CD4-positive, alpha-beta T cell treated with Interleukin-1 beta for 1 hour (primary cell): ENCODE measurements at places on chromosomes 2 and 18.
A peak's percentile ranks its signal among the peaks of the same experiment; 100 is the strongest.

DNA sequence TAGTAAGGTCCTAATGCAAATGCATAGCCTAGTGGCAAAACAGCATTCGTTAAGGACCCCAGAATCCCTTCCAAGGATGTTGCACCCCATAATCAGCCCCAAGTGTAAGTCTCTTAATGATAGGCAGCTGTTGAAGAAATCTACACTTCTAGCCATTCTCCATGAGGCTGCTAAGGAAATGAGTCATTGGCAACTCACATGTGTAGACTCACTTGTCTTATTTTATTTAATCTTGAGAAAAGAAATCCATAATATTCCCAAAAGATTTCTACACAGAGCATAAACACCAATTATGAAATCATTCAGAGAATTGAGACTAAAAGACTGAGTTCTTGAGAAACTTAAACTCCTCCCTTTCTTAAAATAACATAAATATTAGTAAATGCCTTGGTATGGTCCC, 52.4 kb downstream of the AKAIN1 start:
- DNase-seq = no peak

DNA sequence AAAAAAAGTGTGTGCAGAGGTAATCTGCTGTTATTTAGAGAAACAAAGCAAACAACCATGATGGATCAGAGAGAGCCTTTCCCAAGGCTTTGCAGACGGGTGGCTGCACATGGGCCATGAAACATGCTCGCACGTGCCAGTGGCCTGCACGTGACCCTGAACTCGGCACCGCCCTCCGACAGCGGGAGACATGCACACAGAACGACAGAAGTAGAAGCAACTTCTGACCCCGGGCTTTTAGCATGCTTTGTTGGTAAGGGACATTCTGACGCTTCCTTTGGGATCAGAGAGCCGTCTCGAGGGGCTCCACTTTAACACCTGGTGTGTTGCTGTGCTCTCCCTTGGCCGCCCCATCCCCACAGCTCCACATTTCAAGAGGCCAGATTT, 112.5 kb downstream of the KCNF1 start:
- DNase-seq = no peak

DNA sequence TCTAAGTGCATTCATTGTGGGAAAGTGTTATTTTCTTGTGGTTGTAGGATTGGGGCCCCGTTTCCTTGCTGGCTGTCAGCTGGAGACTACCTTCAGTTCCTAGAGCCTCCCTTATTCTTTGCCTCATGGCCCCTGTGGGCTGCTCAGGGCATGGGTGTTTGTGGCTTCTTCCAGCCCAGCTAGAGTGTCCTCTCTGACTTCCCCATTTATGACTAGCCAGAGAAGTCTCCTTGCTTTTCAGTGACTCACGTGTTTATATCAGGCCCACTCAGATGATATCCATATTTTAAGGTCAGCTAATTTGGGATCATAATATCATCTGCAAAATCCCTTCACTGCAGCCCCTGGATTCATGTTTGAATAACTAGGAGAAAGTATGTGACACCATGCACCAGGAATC, 62.8 kb downstream of the DTNA start:
- DNase-seq = no peak

- no peak for DNase-seq
Observed at GRCh38 chr18:31500051-31500688, 2.2 kb downstream of the DSG2 start.

DNA sequence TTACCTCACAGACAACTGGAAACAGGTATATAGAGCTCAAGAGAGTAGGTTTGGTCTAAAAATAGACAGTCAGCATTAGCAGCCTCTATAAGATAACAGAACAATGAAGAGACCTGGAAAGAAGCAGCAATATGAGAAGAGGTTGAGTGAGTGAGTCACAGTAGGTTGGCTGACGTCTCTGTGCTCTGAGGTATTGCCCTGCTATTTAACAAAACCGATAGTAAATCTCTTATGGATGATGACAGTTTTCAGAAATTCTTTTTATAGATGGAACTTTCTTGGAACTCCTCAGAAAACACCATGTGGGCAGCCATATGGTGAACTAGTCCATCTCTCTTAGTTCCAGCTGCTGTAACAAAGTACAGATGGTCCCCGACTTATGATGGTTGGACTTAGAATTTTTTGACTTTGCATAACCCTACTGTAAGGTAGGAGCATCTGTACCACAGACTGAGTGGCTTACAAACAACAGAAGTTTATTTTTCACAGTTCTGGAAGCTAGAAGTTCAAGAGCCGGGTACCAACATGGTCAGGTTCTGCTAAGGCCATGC, 123.5 kb downstream of the MBD2 start:
- DNase-seq = no peak

DNA sequence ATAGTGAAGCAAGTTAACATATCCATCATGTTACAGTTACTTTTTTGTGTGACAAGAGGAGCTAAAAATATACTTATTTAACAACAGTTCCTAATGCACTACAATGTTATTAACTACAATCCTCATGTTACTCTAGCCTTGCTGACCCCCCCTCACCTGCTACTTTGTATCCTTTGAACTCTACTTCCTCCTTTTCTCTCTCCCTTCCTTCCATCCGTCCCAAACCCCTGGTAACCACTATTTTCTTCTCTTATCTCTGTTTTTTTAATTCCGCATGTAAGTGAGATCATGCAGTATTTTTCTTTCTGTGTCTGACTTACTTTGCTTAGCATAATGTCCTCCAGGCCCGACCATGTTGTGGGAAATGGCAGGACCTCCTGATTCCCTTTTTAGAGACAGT, 59.4 kb downstream of the NPAS2 start:
- DNase-seq = no peak

DNA sequence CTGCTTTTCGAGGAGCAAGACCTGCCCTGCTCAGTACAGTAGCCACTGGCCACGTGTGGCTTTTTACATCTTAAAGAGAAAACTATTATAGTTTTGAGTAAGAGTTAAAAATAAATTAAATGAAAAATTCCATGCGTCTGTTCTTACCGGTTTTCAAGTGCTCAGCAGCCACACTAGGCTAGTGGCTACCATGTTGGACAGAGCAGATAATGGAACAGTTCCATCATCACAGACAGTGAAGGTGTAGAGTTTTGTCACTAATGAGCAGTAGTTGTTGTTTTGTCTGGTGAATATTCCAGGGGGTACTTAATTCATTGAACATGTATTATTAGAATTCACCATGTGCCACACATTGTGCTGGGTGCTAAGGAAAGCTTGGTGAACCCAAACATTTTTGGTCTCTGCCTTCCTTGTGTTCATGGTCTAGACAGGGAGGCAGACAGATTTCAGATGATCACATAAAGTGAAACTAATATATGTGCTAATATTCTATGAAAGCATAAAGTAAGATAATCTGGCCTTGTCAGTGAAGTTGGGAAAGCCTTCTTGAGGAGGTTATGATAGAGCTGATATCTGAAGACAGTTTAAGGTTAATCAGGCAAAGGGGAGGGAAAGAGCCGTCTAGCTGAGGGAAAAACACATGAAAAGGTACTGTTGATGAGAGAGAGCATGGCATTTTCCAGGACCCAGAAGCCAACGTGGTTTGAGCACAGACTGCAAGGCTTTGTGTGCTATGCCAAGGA, 1.4 kb downstream of the ALMS1 start:
- DNase-seq = no peak

- DNase-seq = no peak
Observed at GRCh38 chr18:903701-904100, 970 bp upstream of the ADCYAP1 start.

DNA sequence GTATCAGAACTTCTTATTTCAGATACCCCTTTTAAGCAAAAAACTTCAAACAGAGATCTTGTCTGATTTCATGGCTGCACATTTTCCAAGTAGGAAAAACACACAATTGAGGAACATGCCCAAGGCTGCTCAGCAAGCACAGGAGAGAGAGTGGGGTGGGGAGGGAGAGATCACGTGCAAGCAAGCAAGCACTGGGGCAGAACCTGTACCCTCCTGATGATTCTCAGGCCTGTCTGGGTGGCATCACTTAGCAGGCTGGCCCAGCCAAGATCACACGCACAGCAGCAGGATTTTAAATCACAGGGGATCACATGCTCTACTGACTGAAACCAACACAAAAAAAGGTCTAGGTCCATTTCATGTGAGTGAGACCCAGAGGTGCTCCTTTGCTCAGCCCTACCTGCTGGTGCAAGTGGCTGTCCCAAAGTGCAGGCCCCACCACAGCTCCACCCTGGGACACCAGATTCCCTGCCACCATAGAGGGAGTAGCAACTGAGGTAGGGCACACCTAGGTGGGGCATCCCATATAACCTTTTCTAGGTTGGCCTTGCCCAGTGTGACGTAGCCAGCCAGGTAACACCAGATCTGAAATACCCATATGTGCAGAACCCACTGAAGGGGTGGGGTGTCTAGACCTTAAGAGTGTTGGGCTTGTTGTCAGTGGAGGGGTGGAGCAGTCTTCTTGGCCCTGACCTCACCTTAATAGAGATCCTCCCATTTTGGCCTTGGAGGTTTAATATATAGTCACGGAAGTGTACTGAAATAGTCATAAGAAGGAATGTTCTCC, 1.8 kb upstream of the LYPD6B start:
- DNase-seq = no peak

DNA sequence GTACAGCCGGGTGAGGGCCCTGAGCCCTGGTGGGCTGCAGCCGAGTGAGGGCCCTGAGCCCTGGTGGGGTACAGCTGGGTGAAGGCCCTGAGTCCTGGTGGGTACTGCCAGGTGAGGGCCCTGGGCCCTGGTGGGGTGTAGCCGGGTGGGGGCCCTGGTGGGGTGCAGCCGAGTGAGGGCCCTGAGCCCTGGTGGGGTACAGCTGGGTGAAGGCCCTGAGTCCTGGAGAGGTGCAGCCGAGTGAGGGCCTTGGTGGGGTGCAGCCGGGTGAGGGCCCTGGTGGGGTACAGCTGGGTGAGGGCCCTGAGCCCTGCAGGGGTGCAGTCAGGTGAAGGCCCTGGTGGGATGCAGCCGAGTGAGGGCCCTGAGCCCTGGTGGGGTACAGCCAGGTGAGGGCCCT, 37.5 kb downstream of the CTDP1 start:
- no peak for DNase-seq

DNA sequence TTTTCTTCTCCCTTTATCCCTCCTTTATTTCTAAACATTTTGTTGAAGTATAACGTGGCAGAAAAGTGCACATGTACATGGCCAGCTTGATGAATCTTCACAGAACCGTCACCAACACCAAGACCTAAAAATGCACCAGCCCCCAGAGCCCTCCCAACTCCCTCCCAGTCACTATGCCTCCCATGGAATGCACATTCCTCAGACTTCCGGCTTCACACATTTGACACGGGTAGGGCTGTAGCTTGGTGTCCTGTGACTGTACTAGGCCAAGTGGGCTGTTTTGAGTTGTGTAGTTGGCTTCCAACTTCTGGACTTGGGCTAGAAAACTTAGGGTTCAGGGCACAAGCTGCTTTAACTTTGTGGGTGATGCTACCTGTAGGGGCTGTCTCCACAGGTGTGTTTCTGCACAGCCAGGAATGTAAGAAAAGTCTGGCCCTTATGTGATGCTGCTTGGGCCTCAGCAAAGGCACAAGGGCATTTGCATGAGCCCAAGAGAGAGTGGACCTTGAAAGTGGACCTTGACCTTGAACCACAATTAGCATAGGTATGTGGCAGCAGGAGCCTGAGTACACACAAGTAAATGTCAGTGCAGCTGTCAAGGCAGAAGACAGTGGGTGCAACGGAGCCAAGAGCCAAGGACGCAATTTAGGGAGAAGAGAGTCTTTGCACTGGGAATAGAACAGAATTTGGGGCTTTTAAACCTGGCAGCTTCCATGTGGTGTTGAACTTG, 78.4 kb downstream of the SEPTIN10 start:
- DNase-seq = no peak

DNA sequence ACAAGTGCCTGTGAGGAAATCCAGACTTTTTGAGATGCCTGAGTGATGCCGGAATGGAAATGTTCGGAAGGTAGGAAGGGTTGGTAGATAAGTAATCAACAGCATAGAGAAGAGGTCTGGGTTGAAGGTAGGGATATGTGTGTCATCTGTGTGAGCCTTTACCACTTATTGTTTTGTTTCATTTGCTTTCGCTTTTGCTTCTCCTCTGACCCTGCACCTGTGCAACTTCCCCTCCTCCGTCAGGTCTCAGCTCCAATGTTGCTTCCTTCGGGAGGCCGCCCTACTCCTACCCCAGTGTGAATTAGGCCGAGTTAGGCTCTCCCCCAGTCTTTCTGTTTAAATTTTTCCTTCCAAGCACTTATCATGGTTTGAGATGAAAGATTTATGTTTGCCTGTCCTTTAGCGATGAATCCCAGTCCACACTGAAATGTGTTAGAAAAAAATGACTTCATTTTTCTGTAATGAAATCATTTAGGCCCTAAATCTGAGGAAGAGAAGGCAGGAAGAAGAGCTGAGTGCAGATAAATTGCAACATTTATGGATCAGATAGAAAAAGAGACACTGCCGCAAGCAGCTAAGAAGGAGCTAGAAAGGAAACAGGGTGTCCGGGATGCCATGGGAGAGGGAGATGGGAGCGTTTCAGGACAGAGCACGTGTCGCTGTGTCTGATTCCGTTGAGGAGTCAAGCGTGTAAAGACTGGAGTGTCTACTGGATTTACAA, 139.6 kb upstream of the PELI1 start:
- DNase-seq = peak; percentile 12

- no peak for DNase-seq
Observed at GRCh38 chr2:189297446-189297845, 117.9 kb upstream of the COL5A2 start.

- no peak for DNase-seq
Observed at GRCh38 chr2:238094438-238095022, 5.6 kb upstream of the ESPNL start.

- DNase-seq = peak; percentile 65
Observed at GRCh38 chr2:237968048-237968862, 1.4 kb downstream of the UBE2F start.

DNA sequence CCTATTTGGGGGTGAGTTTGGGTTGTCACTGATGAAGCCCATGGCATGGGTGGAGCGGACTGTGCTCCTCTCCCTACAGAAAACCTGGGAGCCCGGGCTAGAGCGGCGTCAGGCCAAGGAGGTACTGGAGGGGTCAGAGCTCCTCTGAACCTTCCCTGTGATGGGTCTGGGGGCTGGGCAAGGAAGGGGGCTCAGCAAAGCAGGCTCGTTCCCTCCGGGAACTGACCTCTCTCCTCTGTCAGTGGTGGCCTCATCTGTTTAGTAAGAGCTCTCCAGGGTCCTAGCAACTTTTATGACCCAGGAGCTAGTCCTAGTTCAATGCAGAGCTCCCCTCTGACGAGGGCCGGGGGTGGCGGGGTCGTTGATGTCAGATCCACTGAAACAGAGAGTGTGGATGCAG, 62.4 kb upstream of the OTOF start:
- no peak for DNase-seq

- no peak for DNase-seq
Observed at GRCh38 chr2:24342110-24342910, 18.0 kb downstream of the ITSN2 start.

GRCh38 chr2:70861777-70862625, 26.4 kb upstream of the CD207 start:
- DNase-seq = peak; percentile 69

DNA sequence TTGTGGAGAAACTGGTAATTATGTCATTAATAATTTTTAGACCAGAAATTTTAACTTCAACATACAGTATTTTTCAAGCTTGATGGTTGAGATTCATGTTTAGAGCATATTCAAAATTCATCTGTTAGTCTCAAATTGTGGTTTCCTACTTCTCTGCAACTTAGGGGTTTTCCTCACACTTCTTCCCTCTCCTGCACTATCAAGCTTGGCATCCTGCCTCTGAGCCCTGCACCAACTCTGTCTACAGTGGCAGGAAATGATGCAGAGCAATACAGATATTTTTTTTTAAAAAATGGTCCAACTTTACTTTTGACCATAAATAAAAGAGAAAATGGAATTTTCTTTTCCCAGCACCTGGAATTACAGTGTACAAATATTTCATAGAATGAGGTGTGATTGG, 247.3 kb downstream of the NUP35 start:
- no peak for DNase-seq
